ENCODE measurements at places on chromosomes 16 and 17. TPM values are rescaled to one million over a fixed set of nuclear protein-coding genes. Genes with fewer than 3 reads are reported as not detected.

DNA sequence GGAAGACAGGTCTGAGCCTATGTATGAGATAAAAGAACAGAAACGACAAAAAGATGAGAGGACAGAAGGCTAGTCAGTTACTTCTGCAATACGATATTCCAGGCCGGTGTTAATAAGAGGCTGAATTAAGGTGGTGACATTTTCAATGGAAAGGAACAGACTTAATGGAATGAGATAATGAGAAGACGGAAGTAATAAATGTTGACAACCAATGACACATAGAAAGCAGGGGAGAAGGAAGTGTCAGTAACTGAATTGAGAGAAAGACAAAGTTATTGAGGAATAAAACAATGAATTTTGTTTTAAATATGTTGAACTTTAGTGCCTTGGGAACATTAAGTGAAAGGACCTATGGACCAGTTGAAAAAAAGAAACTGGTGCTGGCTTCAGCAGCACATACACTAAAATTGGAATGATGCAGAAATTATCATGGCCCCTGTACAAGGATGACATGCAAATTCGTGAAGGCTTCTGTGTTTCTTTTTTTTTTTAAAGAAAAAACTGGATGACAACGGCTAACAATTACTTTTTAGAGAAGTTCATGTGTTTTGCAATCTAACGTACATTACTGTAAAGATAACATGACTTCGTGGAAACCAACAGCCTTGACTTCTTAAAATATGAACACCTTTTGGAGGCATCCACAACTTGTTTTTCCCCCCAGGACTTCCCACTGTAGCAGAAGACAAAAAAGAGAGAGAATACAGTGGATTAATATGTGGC is 18.5 kb upstream of the CPD start:
- no peak for DNase-seq

DNA sequence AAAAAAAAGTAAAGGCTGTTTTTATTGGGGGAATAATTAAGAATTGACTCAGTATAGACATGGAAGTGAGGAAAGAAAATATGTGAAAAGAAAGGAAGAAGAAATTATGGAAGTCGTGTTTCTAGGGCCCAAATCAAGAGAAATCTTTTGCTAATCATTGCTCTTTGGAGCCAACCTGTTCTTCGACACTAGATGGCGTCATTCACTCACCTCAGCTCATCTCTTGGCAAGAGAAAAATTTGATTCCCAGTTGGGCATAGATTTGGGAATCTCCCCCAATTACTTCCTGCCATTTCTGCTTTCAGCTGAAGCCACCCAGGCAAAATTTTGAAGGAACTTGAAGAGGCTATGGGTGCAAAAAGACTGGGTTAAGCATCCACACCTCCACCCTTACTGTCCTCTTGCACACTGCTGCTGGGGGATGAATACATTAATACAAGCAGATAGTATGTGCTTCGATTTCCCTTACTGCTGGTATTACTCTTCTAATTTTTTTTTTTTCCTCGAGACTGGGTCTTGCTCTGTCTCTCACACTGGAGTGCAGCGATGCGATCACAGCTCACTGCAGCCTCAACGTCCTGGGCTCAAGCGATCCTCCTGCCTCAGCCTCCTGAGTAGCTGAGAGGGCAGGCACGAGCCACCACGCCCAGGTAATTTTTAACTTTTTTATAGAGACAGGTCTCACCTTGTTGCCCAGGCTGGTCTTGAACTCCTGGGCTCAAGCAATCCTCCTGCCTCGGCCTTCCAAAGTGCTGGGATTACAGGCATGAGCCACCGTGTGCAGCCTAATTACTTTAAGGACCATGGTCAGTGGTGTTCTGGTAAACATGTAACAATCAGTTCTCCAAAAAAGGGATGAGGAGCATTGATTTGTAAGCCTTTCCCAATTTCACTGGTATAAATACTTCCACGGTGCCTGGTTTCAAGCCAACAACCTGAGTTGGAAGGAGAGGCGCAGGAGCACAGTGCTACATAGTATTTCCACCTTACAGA is 13.5 kb downstream of the PSMD7 start:
- DNase-seq, result no peak

GRCh38 chr16:84844559-84845495 is 25.0 kb downstream of the CRISPLD2 start:
- DNase-seq, result no peak

GRCh38 chr17:27990100-27990499 is 52.4 kb upstream of the NLK start:
- no peak for DNase-seq

GRCh38 chr16:13936596-13937081 is 16.7 kb downstream of the ERCC4 start:
- no peak for DNase-seq

DNA sequence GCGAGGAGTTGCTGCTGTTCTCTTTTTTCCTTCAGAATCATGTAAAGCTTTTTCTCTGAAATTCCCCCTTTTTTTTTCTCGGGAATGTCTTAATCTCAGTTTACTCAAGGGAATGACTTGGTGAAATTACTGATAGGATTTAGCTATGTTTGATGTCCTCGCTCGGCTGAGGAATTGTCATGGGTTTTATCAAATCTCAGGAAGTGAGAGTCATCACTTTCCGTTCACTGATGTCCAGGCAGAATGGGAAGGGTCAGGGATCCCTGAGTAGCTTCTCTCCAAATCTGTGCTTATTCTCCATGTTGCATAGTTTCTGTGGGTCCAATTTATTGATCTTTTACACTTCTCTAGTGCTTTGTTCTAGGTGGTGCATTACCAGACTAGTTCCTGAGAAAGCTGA is 6.3 kb downstream of the IGSF6 start:
- no peak for DNase-seq

GRCh38 chr16:57867000-57867561 is 64.8 kb upstream of the KIFC3 start:
- DNase-seq, result no peak

DNA sequence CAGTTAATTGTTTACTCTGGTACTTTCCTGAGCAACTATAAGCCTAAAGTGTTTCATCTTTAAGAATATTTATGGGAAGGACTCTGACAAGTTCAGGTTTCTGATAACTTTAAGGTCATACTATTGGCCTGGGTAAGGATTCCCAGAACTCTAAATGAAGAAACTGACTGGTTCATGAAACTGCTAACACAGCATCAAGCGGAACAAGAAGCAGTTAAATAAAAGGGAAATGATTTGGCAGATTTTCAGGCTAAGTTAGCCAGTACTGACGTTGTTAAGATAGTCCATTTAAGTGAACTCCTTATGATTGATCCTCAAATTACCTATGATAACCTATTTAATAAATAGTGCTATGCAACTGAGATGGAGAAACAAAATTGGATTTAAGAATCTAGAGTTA is 101.6 kb upstream of the CES5A start:
- DNase-seq, result no peak

- DNase-seq, result no peak
These were observed 9.2 kb upstream of the CCL22 start for GRCh38 chr16:57349212-57350031.

DNA sequence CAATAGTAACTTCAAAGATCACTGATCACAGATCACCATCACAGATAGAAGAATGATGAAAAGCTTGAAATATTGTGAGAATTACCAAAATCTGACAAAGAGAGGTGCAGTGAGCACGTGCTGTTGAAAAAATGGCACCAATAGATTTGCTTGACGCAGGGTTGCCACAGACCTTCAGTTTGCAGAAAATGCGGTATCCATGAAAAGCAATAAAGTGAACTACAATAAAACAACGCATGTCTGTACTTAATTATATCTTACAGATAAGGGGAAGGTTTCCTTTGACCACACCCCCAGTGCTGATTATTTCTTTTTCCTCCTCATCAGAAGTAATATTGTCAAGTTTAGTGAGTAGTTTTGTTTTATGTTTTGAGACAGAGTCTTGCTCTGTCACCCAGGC is 21.1 kb upstream of the PYDC1 start:
- DNase-seq, result no peak

The SPATA22 gene
- total RNA-seq, result 0.51 TPM

The CYBA gene
- 53.7 TPM for total RNA-seq

The CFAP97D1 gene
- total RNA-seq, result not detected

The UBE2G1 gene
- total RNA-seq, result 107 TPM

All from Right ventricle myocardium superior (tissue), 1 donor.